ENCODE measurements at places on chromosomes 2 and 18.

GRCh38 chr2:71223767-71224333 lies 3.1 kb downstream of the PAIP2B start:
- no peak for DNase-seq

DNA sequence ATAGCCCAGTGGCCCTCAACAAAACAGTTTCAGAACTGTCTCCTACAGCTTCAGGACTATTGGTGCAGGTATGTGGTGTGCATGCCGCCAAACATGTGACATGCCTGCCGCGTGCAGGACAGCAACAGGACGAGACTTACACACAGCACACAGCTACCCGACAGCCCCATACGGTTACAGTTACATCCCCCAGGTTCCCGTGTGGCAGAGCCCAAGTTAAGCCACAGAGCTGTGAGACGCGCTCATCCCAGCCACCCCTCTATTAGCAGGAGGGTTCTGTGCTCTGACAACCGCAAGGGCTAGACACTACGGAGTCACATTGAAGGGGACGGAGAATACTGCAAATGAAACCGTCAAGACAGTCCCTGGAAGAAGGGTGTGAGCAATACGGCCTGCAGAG lies 16.4 kb upstream of the TUBB6 start:
- no peak for DNase-seq

DNA sequence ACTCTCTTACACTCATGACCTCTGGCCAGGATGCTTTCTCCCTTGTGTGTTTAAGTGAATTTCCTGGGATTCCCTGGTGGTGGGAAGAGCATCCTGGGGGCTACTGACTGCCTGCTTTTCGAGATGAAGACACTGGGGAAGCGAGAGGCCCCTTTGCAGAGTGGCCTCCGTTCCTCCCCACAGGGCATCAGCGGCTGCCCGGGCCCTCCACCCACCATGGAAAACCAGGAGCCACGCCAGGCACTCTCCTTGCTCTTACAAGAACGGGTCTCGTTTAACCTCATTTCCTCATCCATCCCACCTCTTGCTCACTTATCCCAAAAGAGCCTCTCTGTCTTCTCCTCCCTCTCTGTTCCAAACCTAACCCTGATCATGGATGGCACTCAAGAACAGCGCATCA lies 17.8 kb downstream of the CHST10 start:
- DNase-seq, result no peak

- no peak for DNase-seq
Observed at GRCh38 chr2:235421618-235422017, 72.2 kb upstream of the AGAP1 start.

DNA sequence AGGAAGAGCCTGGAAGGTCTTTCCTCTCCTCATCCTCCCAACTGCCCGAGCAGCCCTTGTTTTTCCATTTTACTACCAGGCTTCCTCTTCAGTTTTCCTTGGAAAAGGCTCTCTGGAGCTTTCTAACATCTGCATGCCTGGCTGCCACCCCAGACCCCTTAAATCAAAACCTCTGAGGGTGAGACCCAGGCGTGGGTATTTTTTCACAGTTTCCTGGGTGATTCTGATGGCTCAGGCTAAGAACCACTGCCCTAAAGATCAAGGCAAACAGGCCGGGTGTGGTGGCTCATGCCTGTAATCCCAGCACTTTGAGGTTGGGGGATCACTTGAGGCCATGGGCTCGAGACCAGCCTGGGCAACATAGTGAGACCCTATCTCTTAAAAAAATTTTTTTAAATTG lies 35.4 kb downstream of the EMILIN2 start:
- no peak for DNase-seq

- DNase-seq, result no peak
Observed at GRCh38 chr2:238369591-238370040, 49.3 kb downstream of the TRAF3IP1 start.

- no peak for DNase-seq
Observed at GRCh38 chr2:218275371-218276072, 5.2 kb downstream of the PNKD start.

- no peak for DNase-seq
Observed at GRCh38 chr2:145691659-145692058, 1171.7 kb upstream of the ZEB2 start.

- no peak for DNase-seq
Observed at GRCh38 chr2:204184226-204184625, 247.7 kb downstream of the ICOS start.

- no peak for DNase-seq
Observed at GRCh38 chr2:109348671-109349502, 219.9 kb downstream of the SH3RF3 start.

DNA sequence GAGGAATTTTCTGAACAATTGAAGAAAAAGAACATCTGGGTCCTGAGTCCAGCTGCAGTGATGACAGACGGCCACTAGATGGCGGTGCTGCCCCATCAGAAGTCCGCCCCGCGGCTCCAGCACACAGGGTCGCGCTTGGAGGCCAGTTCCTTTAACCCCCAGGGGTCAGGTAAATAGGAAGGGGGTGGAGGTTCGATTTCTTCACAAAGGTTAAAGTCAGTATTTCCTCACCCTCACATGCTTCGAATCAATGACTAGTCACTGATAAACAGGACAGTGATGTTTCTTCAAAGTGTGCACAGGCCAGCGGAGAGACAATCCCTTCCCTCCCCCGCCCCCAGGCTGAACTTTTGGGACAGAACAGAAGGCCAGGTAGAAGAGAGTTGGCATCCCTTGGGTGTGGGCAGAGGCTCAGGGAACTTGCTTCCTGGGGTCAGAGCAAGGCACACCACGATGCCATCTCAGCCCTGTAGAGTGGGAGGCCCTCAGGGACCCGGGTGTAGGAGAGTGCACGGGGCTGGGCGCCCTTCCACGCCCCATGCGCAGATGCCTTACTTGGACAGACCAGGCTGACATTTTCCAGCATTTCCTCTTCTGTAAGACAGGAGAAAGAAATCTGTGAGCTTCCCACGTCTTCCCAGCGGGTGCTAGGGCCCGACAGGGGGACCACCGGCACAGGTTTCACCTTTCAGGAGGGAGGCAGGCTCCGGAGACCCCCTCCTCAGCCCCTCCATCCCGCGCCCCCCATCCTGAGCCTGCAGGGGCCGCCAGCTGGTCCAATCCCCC lies 722 bp downstream of the APOB start:
- DNase-seq, result peak; percentile 34

DNA sequence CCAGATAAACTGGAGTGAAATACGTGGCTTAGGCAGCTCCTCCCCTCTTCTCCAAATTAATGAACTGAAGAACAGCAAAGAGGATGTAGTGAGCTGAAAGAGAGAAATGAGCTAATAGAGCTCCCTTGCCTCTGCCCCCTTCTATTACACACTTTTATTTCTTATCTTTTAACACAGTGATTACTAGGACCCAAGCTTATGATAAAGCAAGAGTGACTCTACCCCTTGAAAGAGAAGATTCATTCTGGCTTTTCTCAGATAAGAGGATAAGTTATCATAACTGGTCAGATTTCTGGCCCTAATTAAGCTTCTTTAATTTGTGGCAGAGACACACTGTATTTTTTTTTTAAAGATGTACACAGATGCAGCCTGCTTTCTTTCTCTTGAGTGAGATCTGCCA lies 102.2 kb downstream of the MSTN start:
- no peak for DNase-seq

DNA sequence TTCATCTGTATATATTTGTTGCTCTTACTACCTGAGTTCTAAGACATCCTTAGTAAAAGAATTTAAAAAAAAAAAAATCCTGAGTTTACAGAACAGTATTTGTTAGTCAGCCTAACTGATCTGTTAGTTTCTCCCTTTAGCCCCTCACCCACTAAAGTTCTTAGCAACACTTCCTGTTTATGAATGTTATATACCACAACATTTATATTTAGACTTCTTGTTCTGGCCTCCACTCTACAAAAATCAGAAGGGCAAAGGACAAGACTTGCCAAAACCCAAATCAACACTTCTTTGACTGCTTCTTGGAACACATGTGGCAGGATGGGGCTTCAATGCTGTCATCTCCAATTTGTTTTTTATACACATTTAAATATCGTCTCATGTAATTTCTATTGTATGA lies 71.1 kb downstream of the MGAT5 start:
- no peak for DNase-seq

DNA sequence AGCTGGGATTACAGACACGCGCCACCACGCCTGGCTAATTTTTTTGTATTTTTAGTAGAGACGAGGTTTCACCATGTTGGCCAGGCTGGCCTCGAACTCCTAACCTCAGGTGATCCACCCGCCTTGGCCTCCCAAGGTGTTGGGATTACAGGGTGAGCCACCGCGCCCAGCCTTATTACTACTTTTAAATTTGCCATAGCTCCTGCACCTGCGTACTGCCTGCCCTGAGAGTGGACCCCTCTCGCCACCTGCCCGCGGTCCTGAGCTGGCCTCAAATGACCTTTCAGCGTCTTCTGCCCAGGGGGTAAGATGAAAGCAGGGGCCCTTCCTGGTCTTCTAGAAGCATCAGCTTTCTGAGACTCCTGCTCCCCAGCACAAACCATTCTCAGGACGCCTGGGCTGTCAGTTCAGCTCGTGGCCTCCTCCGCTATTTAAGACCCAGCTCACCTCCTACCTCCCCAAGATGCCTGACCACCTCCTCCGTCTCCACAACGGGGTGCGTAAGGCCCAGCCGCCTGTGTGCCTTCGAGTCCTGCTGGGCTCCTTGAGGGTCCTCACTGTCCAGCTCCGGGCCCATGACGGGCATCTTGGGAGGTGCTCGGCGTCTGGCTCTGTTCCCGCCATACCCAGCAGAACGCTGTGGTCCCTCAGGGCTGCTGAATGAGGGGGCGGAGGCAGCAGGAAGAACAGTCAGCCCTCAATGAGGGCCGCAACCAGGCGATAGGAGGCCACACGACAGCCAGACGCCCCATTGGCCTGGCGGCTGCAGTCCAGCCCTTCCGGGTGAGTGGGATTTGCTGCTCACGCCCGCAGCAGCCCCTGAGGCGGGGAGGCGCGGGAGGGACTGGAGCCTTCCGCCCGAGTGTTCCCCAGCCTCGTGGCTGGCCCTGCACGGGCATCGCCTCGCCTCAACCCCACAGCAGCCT lies 266.6 kb downstream of the TFCP2L1 start:
- DNase-seq, result no peak

- DNase-seq, result peak; percentile 12
Observed at GRCh38 chr2:53786352-53786704, 425 bp downstream of the ASB3 start.

DNA sequence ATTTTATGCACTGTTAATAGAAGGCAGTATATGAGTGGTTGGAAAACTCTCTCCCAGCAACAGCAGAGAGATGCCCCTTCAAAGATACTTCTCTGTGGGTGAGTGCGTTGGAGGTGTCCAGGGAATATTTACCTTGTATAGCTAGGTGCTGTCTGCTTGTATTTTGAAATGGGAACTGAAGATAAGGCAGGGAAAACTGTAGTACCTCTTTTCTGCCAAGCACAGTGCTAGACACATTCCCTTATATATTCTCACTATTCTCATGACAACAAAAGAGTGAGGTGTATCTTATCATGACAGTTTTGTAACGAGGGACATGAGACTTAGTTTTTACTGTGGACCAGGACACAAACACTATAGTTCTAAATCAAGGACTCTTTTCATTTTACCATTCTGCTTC lies 2.1 kb downstream of the TTC39C start:
- DNase-seq, result no peak

- no peak for DNase-seq
Observed at GRCh38 chr18:35983818-35984217, 11.3 kb downstream of the RMP24 start.

- no peak for DNase-seq
Observed at GRCh38 chr2:86226070-86226469, 26.8 kb downstream of the MRPL35 start.

DNA sequence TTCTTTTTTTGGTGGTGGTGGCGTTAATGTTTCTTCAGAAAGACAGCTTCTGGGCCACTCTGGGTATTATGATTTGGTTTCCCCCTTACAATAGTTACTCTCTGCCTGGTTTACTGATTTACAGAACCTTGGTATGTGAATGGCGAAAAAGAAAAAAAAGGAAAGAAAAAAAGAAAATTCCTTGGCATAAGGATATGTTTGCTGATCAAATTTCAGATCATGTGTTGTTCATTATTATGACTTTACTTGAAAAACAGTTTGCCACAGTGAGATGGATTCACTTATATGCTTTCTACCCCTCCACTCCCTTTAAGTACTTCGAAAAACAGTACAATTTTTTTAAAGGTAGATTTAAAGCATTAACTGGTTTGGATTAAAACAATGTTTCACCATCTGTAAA lies 21.0 kb downstream of the BCL11A start:
- DNase-seq, result no peak

GRCh38 chr2:142734770-142735169 lies 142.7 kb upstream of the KYNU start:
- DNase-seq, result no peak

DNA sequence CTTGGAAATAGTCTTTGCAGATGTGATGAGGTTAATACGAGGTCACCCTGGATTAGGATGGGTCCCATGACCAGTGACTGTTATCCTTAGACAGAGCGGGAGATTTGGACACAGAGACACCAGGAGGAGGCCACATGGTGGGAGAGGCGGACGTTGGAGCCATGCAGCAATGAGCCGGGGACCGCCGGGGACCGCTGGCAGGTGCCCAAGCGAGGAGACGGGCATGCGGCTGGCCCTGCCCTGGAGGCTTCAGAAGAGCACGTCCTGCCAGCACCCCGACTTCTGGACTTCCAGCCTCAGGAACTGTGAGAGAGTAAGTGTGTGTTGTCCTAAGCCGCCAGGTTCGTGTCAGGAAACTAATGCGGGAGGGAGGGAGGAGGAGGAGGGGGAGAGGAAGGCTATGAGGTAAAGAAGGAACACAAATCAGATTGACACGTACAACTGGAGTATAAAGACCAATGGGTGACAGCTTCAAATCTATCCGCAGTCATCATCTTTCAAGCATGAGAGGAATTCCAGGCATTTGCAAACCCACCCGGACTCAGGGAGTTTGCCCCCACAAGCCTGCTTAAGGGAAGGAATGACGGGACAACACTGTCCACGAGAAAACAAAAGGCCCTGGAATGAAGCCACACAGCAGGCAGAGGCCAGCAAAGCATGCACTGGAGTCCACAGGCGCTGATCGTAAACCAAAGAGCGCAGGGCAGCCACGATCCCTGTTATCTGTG lies 11.6 kb upstream of the BOK start:
- DNase-seq, result no peak

- no peak for DNase-seq
Observed at GRCh38 chr18:12520442-12520992, 112.8 kb downstream of the PRELID3A start.

GRCh38 chr2:3479430-3480320 lies 39.7 kb downstream of the ADI1 start:
- DNase-seq, result no peak

GRCh38 chr18:55504808-55505207 lies 83.2 kb downstream of the TCF4 start:
- DNase-seq, result no peak

DNA sequence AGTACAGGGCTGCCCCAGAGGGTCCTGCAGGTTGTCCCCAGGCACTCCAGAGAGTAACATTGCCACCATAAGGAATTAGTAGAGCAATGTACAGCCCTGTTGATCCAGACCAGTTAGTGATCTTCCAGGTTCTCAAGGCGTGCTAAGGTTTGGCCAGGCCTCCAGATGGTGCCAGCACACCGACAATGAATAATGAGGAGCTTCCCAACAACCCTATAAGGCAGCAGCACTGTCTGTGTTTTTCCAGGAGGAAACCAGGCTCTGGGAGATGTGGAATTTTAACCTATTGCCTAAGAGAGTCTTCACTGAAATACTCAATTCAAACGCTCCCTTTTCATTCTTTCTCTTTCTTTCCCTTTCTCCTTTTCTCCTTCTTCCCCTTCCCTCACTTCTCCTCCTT lies 122.1 kb downstream of the MGAT5 start:
- no peak for DNase-seq
